GM12878 (cell line): ENCODE measurements at places on chromosomes 1 and 21.

- no peak overlapping the region for H3K27ac ChIP-seq
- no peaks in the 10 kb centered on the region for H3K4me1 ChIP-seq
- H3K36me3 ChIP-seq: no peaks in the 10 kb centered on the region
- H3K4me3 ChIP-seq: no peak overlapping the region
Measured at GRCh38 chr1:115288591-115289198, 49.4 kb downstream of the NGF start.

- no peak overlapping the region for H3K4me3 ChIP-seq
- DNase-seq: no peak
- no peaks in the 10 kb centered on the region for H3K27me3 ChIP-seq
- no peaks in the 10 kb centered on the region; the same call in 1 of the 2 replicates for H3K4me1 ChIP-seq
- no peak overlapping the region for H3K27ac ChIP-seq
- no peaks in the 10 kb centered on the region for H3K36me3 ChIP-seq
Measured at GRCh38 chr1:109198043-109198695, 15.5 kb upstream of the SARS1 start.

DNA sequence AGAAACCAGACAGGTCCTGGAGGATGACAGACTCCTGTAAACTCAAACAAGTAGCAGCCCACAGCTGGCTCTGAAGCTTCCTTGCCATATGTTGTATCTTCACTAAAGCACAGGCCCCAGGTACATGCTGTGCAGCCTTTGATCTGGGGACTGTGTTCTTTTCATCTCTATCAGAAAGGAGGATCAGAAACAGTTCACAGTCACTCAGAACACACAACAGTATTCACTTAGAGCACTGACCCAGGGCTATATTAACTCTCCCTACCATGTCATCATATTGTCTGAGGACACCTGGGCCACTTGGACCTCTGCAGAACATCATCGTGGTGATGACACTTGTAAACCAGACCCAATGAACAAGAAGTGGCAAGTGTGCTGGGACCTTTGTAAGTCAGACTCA lies 222.0 kb downstream of the SETD4 start:
- no peaks in the 10 kb centered on the region for H3K4me1 ChIP-seq
- no peak overlapping the region for H3K27ac ChIP-seq
- DNase-seq: no peak
- H3K27me3 ChIP-seq: no peaks in the 10 kb centered on the region; the same call in 1 of the 2 replicates

DNA sequence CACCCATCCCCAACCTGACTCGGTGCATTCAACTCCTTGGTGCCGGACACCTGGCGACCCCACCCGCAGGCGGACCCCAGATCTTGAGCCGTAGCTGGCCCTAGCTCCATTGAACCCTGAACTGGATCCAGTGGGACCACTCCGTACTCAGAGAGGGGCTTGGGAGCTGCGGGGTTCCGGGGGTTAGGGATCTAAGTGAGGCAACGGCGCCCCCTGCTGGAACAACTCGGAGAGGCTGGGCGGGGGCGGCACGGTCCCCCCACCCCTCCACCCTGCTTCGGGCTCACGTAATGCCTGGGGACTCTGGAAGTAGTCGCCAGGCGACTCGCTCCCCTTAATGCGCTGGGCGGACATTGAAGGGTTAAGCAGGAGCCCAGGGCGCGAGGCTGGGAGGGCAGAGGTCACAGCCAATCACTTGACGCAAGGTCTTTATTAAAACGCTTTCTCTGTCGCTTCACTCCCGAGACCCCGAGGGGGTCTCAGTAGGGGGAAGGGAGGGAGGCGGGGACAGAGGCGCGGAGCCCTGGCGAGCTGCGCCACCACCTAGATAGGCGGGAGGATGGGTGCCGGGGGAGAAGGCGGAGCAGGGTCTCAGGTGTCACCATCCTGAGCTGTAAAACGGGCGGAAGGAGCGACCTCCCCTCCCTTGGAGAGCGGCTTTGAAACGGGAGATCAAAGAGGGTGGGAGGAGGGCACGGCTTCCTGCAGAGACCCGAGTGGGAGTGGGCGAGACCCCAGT lies 704 bp upstream of the CRABP2 start:
- peaks cover 10% of the 10 kb centered on the region for H3K27me3 ChIP-seq
- no peaks in the 10 kb centered on the region for H3K36me3 ChIP-seq
- H3K4me3 ChIP-seq: peak overlapping the region; percentile 35; the same call in 1 of the 2 replicates
- DNase-seq: no peak
- H3K4me1 ChIP-seq: peaks cover 6% of the 10 kb centered on the region
- no peak overlapping the region for H3K27ac ChIP-seq

GRCh38 chr1:202235856-202236837 lies 42.5 kb downstream of the LGR6 start:
- H3K4me1 ChIP-seq: peaks cover 3% of the 10 kb centered on the region; the same call in 1 of the 2 replicates
- H3K4me3 ChIP-seq: no peak overlapping the region
- no peaks in the 10 kb centered on the region for H3K36me3 ChIP-seq
- H3K27ac ChIP-seq: no peak overlapping the region

DNA sequence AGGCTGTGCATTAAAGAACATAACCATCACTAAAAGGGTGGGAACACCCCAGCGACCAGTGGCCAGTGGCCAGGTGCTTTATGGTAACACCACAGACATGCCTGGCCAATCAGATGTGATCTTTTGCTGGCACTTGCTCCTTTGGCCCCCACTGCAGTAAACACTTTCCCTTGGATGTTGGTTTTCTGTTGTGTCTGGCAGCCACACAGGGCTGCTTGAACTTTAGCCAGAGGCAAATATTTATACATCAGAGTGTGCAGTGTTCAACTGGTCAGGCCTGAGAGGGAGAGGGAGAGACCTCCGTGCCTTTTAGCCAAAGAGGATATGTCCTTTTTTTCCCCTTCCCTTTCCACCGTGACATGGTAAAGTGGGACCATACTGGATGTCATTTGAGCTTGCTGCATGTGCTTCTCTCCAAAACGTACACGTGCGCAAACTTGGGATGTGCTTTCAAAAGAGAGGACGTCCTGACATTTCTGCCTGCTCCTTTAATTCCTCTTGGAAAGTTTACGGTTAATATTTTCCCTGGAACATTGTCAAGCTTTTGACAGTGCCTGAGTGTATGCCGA lies 101.2 kb downstream of the NFIA start:
- H3K4me3 ChIP-seq: no peak overlapping the region
- H3K36me3 ChIP-seq: no peaks in the 10 kb centered on the region
- no peak overlapping the region for H3K27ac ChIP-seq
- no peaks in the 10 kb centered on the region for H3K27me3 ChIP-seq
- no peak for DNase-seq

- H3K36me3 ChIP-seq: no peaks in the 10 kb centered on the region
- no peak overlapping the region for H3K27ac ChIP-seq
- DNase-seq: no peak
- peaks cover 4% of the 10 kb centered on the region; the same call in 1 of the 2 replicates for H3K27me3 ChIP-seq
- no peak overlapping the region for H3K4me3 ChIP-seq
Measured at GRCh38 chr1:200296091-200296661, 113.7 kb downstream of the ZNF281 start.

DNA sequence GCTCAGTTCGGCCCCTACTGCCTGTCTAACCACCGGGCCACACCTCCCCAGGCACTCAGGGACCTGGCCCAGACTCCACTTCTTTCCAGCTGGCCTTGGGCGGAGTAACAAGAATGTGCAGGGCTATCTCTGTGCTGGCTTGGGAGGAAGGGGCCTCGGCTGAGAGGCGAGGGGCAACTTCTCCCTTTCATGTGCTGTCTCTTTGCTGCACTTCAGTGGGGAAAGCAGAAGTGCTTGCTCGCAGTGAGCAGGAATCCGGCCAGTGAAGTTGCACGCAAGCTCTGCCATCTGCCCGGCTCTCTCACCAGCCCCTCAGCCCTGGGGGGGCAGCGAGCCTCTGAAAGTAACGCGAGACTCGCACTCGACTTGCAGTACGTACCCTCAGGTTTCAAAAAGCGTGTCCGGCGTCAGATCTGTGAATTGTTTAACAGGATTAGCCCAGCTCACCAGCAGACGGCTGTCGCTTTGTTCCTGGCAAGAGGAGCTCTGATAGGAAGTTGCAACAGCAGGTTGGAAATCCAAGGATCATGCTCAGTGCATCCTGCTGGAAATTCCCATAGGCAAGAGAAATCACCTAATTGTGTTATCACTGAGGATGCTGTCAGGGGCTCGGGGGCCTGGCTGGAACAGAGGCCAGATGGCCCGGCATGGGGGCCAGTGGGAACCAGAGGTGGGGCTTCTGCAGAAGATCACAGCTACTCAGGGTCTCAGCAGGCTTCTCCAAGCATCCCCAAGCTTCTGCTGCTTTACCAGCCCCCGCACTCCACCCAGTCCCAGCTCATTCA lies 221.1 kb downstream of the NPHP4 start:
- no peak overlapping the region for H3K4me3 ChIP-seq
- no peak overlapping the region for H3K27ac ChIP-seq
- H3K4me1 ChIP-seq: no peaks in the 10 kb centered on the region
- no peak for DNase-seq
- H3K36me3 ChIP-seq: no peaks in the 10 kb centered on the region

GRCh38 chr1:60958001-60958400 lies 124.4 kb upstream of the NFIA start:
- no peaks in the 10 kb centered on the region for H3K27me3 ChIP-seq
- no peaks in the 10 kb centered on the region for H3K36me3 ChIP-seq
- H3K4me1 ChIP-seq: no peaks in the 10 kb centered on the region
- no peak overlapping the region for H3K4me3 ChIP-seq
- DNase-seq: no peak
- H3K27ac ChIP-seq: no peak overlapping the region

DNA sequence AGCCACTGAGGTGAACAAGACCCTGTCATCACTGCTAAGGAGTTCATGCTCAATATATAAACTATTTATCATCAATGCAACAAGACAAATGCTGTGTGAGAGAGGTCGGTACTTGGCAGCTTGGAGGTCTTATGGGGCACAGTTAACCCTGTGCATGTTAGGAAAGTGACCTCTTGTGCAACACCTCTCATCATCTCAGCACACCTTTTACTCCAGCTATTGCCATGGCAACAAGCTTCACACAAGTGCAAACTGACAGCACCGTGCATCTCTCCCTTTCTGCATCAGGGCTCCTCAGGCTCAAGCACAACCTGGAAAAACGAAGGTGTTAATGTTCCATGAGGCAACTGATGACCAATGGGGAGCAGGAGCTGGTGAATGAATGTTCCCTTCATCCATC lies 14.7 kb upstream of the MYSM1 start:
- no peaks in the 10 kb centered on the region for H3K27me3 ChIP-seq
- no peaks in the 10 kb centered on the region for H3K4me1 ChIP-seq
- no peak overlapping the region for H3K27ac ChIP-seq
- H3K36me3 ChIP-seq: no peaks in the 10 kb centered on the region
- H3K4me3 ChIP-seq: no peak overlapping the region

- H3K27ac ChIP-seq: no peak overlapping the region
- no peak overlapping the region for H3K4me3 ChIP-seq
- H3K27me3 ChIP-seq: no peaks in the 10 kb centered on the region
- no peak for DNase-seq
Measured at GRCh38 chr1:197083474-197083873, 16.4 kb upstream of the F13B start.

DNA sequence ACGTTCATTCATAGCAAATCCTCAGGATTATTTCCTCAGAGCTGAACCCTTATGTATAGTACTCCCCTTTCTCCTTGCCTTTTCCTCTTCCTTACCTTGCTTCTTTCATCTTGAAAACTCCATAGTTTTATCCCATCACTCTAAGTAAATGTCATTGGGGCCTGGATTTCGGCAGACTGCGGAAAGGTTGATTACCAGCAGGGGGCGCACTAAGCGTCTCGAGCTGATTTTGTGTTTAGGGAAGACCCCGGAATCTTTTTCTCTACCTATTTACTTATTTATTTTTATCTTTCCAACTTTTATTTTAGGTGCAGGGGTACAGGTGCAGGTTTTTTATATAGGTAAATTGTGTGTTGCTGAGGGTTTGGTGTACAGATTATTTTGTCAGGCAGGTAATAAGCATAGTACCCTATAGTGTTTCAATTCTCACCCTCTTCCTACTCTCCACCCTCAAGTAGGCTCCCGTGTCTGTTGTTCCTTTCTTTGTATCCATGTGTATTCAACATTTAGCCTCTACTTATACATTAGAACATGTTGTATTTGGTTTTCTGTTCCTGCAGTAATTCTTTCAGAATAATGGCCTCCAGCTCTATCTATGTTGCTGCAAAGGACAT lies 11.4 kb upstream of the MTARC1 start:
- H3K4me1 ChIP-seq: no peaks in the 10 kb centered on the region
- H3K27me3 ChIP-seq: no peaks in the 10 kb centered on the region
- H3K27ac ChIP-seq: no peak overlapping the region

DNA sequence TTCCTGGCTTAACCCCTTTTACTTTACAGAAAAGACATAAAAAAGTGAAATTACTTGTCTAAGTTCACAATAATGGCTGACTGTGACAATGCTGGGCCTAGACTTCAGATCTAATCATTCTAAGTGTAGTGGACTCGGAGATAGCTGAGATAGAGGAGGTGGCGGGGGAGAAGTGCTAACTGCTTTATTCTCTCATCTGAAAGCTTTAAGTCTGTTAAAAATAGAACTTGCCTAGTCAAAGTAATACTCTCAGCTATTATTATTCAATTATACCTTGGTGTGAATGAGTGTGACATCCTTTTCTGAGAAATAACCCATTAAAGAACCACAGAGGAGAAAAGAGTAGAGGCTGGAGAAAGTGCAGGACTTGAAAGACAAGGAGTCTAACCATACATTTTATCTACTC lies 96.1 kb upstream of the OLIG2 start:
- H3K36me3 ChIP-seq: no peaks in the 10 kb centered on the region
- H3K27me3 ChIP-seq: no peaks in the 10 kb centered on the region
- peak overlapping the region; percentile 73 for H3K27ac ChIP-seq
- peaks cover 31% of the 10 kb centered on the region for H3K4me1 ChIP-seq

GRCh38 chr1:76179219-76179698 lies 104.7 kb downstream of the ST6GALNAC3 start:
- no peak overlapping the region for H3K4me3 ChIP-seq
- H3K36me3 ChIP-seq: no peaks in the 10 kb centered on the region
- H3K27me3 ChIP-seq: no peaks in the 10 kb centered on the region
- no peaks in the 10 kb centered on the region for H3K4me1 ChIP-seq
- DNase-seq: no peak
